ENCODE measurements at places on chromosomes 13 and 19.

DNA sequence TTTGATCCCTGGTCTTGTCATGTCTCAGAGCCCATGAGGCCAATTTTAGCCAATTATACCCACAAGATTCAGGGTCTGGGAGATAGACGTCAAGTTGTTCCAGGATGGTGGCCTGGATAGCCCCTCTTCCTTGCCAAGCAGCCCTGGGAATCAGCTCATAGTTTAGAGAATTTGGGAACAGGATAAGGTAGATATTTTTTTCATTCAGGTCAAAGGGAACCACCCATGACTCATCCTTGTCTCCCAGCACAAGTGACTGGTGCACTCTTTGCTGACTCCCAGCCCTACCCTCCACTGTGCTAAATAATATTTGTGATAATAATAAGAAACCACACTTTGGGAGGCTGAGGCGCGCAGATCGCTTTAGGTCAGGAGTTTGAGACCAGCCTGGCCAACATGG lies 17.1 kb upstream of the S1PR4 start:
- DNase-seq: peak; percentile 43

DNA sequence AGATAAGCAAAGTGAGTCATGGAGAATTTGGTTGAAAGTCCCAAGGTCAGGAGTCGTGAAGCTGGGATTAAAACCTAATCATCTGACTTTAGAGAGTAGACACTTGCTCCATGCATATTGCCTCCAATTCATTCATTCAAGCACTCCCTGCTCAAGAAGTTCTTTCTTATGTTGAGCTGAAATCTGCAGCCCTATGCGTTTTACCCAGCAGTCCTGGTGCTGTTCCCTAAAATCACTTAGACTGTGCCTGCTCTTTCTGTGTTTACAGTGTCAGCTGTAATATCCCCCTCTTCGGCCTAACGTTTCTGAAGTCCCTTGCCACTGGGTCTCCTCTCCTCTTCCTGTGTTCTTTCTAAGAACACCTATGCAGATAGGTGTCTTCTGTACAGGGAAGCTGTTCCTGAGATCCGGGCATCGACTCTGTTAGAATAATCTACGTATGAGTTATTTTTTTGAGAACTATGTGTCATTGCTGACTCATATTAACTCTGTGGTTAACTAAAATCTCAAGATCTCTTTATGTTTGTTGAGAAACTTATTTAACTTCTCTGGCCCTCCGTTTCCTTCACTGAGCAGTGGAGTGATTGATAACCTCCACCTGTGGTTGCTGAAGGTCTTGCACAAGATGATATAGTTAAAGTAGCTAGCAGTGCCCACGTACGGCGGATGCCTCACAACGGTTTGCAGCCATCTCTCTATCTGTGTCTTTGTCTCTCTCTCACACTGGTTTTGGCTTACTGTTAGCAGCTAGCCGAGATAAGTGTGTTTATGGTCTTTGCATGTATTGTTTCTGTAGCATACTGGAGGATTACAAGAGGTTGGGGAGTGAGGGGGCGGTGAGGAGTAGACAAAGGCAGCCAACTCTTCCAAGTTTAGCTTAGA lies 4.7 kb downstream of the ALOX5AP start:
- peak; percentile 95 for DNase-seq

DNA sequence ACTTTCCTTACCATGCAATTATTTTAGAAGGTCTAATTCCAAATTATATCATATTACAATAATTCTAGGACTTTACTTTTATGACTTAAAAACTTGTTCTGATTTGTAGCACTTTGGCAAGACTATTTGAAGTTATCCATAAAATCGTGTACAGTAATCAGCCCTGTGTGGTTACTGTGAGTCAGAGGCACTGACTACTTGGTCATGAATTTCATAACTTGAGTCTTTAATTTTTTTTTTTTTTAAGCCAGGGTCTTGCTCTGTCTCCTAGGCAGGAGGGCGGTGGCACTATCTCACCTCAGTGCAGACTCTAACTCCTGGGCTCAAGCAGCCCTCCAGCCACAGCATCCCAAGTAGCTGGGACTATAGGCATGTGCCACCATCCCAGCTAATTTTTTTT lies 1319.2 kb upstream of the SLC10A2 start:
- DNase-seq: peak; percentile 56

- DNase-seq: peak; percentile 11
Observed at GRCh38 chr13:65342541-65343337, 1887.4 kb downstream of the PCDH9 start.

DNA sequence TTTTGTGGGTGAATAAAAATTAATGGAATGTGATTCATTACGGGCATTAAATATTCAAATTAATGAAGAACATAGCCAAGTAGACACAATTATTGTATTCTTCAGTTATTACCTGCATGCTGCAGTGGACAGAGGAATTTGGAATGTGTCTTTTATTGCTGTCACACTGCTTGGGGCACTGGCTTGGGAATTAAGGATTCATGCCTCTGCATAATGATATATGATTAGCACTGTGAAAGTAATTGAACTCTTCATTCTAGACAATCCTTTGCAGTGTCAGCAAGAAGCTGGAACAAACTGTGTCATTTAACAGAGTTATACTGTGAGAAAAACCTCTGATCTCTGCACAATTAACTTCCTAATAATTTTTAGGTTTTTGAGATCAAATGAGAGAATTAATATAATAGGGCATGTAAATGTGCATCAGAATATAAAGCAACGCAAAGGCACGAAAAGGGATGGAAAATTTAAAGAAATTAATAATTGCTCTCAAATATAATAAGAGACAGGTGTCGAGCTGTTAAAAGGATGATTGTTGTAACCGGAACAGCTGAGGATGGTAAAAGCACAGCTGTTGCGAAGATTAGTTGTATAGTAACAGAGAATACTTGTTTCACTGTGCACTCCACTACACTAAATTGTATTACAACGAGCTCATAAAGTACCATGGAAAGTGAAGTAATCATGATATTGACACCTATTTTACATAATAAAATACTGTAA lies 235.1 kb upstream of the MIR17HG start:
- no peak for DNase-seq

DNA sequence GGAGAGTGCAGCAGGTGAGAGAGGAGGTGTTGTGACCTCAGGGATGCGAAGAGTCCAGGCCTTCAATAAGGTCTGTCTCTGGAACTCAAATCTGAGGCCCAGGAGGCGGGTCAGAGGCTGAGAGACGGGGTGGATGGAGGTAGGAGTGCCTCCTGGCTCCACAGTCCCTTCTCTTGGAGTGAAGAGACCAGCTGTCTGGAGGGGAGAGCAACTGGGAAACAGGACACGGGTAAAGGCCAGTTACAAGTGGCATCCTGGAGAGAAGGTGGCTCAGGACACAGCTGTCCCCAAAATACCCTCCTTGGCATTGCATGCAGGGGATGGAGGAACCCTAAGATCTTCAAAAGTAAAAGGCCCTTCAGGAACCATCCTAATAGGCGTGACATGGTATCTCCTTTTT lies 19.2 kb downstream of the PDE4A start:
- no peak for DNase-seq

DNA sequence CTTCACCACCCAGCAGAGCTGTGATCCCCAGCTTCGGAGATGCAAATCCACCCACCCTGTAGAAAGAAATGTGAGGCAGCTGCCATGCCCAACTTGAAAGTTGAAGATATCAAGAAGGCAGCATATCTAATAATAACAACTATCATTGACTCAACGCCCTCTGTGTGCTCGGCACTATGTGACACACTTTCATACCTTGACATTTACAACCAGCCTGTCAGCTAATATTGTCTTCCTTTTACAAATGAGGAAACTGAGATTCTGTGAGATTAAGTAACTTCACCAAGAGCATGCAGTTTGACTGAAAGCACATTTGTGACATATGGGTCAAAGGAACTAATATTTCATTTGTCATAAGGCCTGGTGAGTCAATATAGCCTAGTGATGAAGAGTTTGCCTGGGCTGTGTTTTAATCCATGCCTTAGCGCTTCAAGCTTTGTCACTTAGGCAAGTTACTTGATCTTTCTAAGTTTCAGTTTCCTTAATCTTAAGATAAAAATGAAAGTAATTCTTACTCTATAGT lies 137.0 kb downstream of the FLT1 start:
- DNase-seq: no peak

- DNase-seq: peak; percentile 64
Observed at GRCh38 chr19:3034656-3035541, 5.8 kb upstream of the TLE2 start.

- DNase-seq: no peak
Observed at GRCh38 chr19:46866407-46867136, 5.8 kb downstream of the ARHGAP35 start.

DNA sequence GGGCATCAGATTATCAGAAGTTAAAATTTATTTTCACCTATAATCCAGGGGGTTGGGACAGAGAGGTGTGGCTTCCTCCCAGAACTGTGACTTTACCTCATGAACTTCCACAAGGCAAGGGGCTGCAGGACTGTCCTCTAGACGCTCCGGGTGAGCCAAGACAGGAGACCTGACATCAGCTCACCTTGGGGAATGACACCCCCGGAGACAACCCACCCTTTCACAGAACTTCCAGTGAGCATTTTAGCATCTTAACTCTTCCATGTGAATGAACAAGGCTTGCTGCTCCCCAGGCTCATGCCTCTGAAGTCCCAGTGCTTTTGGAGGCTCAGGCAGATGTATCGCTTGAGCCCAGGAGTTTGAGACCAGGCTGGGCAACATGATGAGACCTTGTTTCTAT lies 29.4 kb upstream of the TFDP1 start:
- DNase-seq: no peak

DNA sequence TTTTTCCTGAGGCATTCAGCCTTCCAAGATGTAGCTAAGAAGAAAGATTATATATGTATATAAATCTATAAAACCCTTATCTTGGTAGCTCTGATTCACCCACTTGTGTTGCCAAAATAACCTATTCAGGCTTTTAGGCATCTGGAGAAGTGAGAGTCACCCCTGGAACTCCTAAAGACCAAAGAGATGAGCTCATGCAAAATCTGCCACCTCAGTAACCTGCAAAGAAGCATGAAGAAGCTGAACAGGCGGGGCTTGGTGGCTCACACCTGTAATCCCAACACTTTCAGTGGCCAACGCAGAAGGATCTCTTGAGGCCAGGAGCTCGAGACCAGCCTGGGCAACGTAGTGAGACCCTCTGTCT lies 393.7 kb downstream of the FOXO1 start:
- peak; percentile 8 for DNase-seq

DNA sequence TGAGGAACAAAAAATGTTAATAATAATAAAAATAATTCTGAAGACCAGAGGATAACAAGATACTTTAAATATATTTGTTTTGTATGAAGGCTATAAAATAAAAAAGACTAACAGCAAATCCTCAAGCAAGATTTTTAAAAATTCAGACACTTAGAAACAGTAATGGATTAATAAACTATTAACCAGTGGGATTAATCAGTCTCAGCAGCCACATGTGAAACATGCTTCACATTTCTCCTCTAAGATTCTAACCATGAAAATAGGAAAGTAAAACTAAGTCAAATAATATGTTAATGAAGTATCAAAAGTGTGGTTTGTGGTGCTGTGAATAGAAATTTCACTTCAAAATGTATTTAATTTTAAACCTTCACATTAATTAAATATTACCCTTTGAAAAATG lies 57.4 kb downstream of the KCNRG start:
- DNase-seq: no peak

Data from IMR-90 (cell line).